MG63 (cell line): ENCODE measurements at places on chromosomes 6 and 20. TPM values are rescaled to one million over a fixed set of nuclear protein-coding genes. Genes with fewer than 3 reads are reported as not detected.

The PLEKHG1 gene
- 0.91 and 0.99 TPM in 2 replicates for total RNA-seq

The TFAP2B gene
- total RNA-seq: not detected in 2 replicates

The TRIM15 gene
- not detected in 2 replicates for total RNA-seq

The SPEF1 gene
- 0.95 TPM in 1 of 2 replicates, not detected in the other for total RNA-seq

The TMEM244 gene
- not detected in 2 replicates for total RNA-seq

The CAP2 gene
- 3.2 and 5.4 TPM in 2 replicates for total RNA-seq

The C6orf15 gene
- total RNA-seq: 0.91 TPM in 1 of 2 replicates, not detected in the other

The THBD gene
- total RNA-seq: 0.72 and 1.4 TPM in 2 replicates

The DSE gene
- total RNA-seq: 5.4 and 6.4 TPM in 2 replicates

The SEL1L2 gene
- total RNA-seq: not detected in 2 replicates

The ZC3H12D gene
- 0.03 TPM in 1 of 2 replicates, not detected in the other for total RNA-seq

The GRM1 gene
- total RNA-seq: 0.05 and 0.20 TPM in 2 replicates

The MANEA gene
- total RNA-seq: 9.1 and 9.8 TPM in 2 replicates

The STX11 gene
- total RNA-seq: 0.35 and 1.3 TPM in 2 replicates

The ZBP1 gene
- not detected in 2 replicates for total RNA-seq

The APCDD1L gene
- total RNA-seq: not detected in 2 replicates

The TBC1D7 gene
- total RNA-seq: 36.2 and 40.6 TPM in 2 replicates

The CDH26 gene
- not detected in 2 replicates for total RNA-seq

The AVP gene
- not detected in 2 replicates for total RNA-seq

The IP6K3 gene
- total RNA-seq: not detected in 2 replicates

The BTBD9 gene
- 4.5 and 14.2 TPM in 2 replicates for total RNA-seq

The TMEM63B gene
- total RNA-seq: 18.4 and 35.3 TPM in 2 replicates

The WFDC2 gene
- not detected in 2 replicates for total RNA-seq

The FAM209B gene
- not detected in 2 replicates for total RNA-seq

The PTCRA gene
- total RNA-seq: not detected in 2 replicates

The YIPF3 gene
- 41.1 and 51.9 TPM in 2 replicates for total RNA-seq

The HAO1 gene
- not detected in 2 replicates for total RNA-seq

The RNF39 gene
- total RNA-seq: not detected in 2 replicates

The SH3BGRL2 gene
- total RNA-seq: 0.16 and 1.2 TPM in 2 replicates

The MYB gene
- 1.5 TPM in 1 of 2 replicates, not detected in the other for total RNA-seq

The KHDRBS2 gene
- not detected in 2 replicates for total RNA-seq

The HCK gene
- total RNA-seq: not detected in 2 replicates

The AGER gene
- 1.4 TPM in 1 of 2 replicates, not detected in the other for total RNA-seq

The SYNGAP1 gene
- 0.92 and 0.96 TPM in 2 replicates for total RNA-seq

The SRMS gene
- not detected in 2 replicates for total RNA-seq

The CGA gene
- not detected in 2 replicates for total RNA-seq

The CAGE1 gene
- 0.49 TPM in 1 of 2 replicates, not detected in the other for total RNA-seq

The GTSF1L gene
- not detected in 2 replicates for total RNA-seq

The ENPP3 gene
- not detected in 2 replicates for total RNA-seq

The OR2J2 gene
- total RNA-seq: not detected in 2 replicates

The DOK5 gene
- total RNA-seq: 1.9 and 3.3 TPM in 2 replicates

The SUMO4 gene
- 8.4 TPM in 1 of 2 replicates, not detected in the other for total RNA-seq

The TINAG gene
- total RNA-seq: not detected in 2 replicates
